CD4-positive, alpha-beta T cell treated with Interleukin-15 for 1 hour (primary cell): ENCODE measurements at places on chromosomes 7 and 10.

DNA sequence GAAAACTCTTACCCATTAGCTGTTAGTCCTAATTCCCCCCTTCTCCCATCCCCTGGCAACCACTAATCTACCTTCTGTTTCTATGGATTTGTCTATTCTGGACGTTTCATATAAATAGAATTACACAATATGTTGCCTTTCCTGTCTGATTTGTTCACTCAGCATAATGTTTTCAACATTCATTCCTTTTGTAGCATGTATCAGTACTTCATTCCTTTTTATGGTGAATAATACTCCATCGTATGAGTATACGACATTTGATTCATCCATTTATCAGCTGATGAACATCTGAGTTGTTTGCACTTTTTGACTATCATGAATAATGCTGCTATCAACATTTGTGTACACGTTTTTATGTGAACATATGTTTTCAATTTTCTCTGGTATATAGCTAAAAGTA is 4.4 kb upstream of the FRAT1 start:
- DNase-seq, result no peak

- DNase-seq, result no peak
Observed at GRCh38 chr7:6478186-6478585, 30.4 kb upstream of the DAGLB start.

DNA sequence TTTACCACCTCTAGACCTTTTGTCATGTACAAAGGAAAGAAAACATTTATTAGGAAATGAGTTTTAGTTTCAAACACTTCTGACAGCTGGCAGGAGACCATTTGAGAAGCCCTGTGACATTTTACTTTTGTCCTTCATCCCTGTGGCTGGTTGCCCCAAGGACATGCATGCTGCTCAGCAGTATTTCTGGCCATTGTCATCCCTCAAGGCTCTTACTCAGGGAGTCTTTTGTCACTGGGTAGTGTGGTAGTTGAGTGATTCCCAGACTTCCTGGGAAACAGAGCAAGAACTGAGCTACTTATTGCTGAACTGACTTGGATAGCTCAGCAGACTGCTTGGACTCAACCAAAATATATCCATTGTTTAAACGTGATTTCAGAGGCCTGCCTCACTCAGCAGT is 142.8 kb downstream of the LRRC4 start:
- DNase-seq, result no peak

DNA sequence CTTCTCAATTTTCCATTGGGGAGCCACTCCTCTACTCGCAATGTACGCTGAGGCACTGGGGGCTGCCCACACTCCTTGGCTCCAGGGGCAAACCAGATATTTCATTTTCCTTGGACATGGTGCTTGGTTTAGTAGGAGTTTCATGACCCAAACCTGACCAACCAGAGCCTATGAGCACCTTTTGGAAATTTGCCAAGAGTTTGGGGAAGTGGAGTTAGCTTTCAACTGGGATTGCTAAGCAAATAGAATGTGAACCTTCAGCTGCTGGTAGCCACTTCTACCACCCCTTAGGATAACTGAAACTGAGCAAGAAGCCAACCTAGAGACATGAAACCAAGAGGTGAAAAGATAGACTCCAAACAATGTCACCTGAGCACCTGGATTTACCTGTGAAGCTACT is 74.9 kb upstream of the COL13A1 start:
- DNase-seq, result no peak
